H7 (cell line): ENCODE measurements at places on chromosomes 13 and 19. TPM values are rescaled to one million over a fixed set of nuclear protein-coding genes. Genes with fewer than 3 reads are reported as not detected.

Gene ZNF761
- 29.7 and 44.9 TPM in 2 replicates for total RNA-seq

Gene IQCN
- 0.55 and 0.76 TPM in 2 replicates for total RNA-seq

Gene PINLYP
- 4.9 and 6.2 TPM in 2 replicates for total RNA-seq

Gene ADGRL1
- 60.7 and 74.4 TPM in 2 replicates for total RNA-seq

Gene RPL18
- 3,978 and 5,156 TPM in 2 replicates for total RNA-seq

Gene APOC1
- total RNA-seq: 65.6 and 139 TPM in 2 replicates
